NAMALWA (cell line): ENCODE measurements at places on chromosomes 7 and 10.

GRCh38 chr7:137386966-137387365 lies 43.4 kb upstream of the PTN start:
- no peak for DNase-seq

DNA sequence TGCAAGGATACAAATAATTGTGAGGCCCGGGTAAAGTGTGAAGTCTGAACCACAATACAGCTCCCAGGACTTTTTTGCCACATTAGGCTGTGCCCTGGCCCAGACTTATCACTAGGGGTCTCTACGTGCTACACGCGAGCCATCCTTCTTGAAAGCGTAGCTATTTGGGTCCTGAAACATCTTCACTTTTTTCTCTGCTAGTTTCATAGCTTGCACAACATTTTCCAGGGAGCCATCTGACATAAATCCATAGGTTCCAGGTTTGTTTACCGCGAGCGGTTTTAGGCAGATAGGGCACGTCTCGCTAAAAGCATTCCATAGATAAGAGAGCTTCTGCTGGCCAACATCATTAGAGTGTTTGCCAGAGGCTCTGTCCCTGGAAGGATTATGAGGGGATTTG lies 226.5 kb downstream of the RPS24 start:
- DNase-seq: no peak

GRCh38 chr7:109246330-109247077 lies 676.8 kb downstream of the DNAJB9 start:
- no peak for DNase-seq

DNA sequence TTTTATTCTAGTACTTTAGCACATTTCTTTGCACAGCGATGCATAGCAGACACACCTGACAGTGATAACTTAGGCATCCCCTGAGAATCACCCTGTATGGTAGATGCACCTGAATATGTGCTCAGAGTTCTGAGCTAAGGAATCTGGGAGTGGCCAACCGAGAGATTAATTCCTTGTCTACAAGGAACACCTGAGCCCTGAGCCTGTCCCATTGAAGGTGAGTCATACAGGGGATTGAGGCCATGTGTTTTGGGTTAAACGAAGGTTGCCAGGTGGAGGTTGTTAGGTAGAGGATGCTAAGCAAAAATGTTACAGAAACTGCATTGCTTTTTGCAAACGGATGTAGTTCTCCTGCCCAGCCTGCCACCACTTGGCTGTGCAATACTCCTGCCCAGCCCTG lies 128.9 kb downstream of the AMPH start:
- no peak for DNase-seq
